ENCODE measurements at places on chromosomes 6 and 20.
A peak's percentile ranks its signal among the peaks of the same experiment; 100 is the strongest.

- no peak for DNase-seq
These were observed 8.5 kb downstream of the TPD52L2 start for GRCh38 chr20:63873477-63873971.

GRCh38 chr20:57415771-57416170 is 24.6 kb downstream of the RBM38 start:
- DNase-seq: peak; percentile 67

GRCh38 chr20:7672571-7672970 is 267.7 kb downstream of the HAO1 start:
- no peak for DNase-seq

GRCh38 chr6:148523551-148523950 is 180.9 kb downstream of the SASH1 start:
- DNase-seq: no peak

DNA sequence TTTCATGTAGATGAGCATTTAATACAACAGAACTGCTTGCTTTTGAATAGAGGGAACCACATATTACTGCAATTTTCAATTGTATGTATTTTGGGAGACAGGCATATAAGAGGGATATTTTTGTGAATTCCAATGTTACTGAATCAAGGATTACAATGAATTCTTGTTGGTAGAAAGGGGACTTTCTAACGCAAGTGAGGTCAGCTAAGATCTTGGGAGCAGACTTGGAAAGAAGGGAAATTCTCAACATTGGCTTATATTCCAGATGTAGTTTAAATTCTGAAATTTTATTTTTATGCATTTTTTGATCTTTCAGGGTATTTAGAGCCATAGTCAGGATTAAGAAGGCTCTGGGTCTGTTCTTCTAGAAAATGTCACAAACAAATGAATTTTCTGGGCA is 43.3 kb upstream of the CTAGE9 start:
- no peak for DNase-seq

GRCh38 chr20:60576236-60576635 is 618.0 kb downstream of the CDH26 start:
- DNase-seq: no peak
